ENCODE measurements at places on chromosomes 7 and 10.
A peak's percentile ranks its signal among the peaks of the same experiment; 100 is the strongest.

GRCh38 chr10:49414496-49414895 lies 18.6 kb upstream of the DRGX start:
- DNase-seq: no peak

DNA sequence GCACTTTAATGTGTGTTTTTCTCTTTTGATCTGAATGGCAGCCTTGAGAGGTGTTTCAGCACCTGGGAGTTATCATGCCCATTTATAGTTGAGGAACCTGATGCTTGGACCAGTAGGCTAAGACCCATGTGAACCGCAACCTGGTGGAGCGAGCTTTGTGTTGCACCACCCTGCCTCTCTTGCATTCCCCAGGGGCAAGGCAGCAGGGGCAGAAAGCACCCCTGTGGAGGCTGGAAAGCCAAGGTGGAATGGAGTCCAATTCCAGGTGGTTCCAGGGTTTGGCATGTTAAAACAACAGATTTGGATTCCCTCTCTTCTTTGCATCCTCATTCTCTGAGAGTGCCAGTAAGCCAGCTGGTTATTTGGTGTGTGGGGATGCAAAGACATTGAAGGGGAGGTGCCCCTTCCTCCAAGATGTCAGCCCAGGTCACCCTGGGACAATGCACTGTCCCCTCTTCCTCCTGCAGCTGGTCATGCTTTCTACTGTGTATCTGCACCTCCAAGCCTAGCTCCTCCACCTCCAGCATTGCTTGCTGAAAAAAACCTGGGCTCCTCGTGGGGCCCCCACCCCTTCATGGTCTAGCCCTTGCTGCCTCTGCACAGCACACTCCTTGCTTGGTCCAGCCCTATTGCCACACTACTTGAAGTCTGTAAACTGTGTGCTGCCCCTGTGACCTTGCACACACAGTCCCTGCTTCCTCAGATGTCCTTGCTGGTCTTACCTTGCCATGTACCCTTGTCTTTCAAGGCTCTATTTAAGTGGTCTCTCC lies 5.6 kb upstream of the CDH23 start:
- DNase-seq: no peak

- DNase-seq: peak; percentile 70
Observed at GRCh38 chr10:18140149-18140956, at the start of gene CACNB2. Gene CACNB2, plus strand, starts transcription at chr10:18140424.

GRCh38 chr10:82282782-82283456 lies 407.9 kb downstream of the NRG3 start:
- DNase-seq: no peak

DNA sequence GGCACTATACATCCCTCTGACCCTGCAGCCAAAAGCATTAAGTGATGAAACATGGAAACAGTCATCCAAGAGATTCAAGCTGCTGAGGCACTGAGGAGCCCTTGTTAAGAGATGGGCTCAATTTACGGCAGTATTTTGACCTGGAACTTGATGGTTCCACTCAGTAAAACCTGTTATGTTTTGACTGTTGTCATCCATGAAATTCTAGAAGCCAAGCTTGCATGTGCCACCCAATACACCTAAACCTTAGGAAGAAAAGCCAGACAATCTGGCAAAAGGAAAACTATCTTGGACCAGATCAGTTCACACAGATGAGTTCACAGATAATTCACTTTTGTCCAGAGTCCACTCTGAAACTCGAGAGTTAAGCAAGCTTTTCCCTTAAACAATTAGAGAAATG lies 53.2 kb downstream of the ICA1 start:
- no peak for DNase-seq

- no peak for DNase-seq
Observed at GRCh38 chr10:70905071-70906021, 17.0 kb upstream of the PCBD1 start.

GRCh38 chr7:37751096-37751495 lies 67.5 kb downstream of the GPR141 start:
- DNase-seq: no peak

DNA sequence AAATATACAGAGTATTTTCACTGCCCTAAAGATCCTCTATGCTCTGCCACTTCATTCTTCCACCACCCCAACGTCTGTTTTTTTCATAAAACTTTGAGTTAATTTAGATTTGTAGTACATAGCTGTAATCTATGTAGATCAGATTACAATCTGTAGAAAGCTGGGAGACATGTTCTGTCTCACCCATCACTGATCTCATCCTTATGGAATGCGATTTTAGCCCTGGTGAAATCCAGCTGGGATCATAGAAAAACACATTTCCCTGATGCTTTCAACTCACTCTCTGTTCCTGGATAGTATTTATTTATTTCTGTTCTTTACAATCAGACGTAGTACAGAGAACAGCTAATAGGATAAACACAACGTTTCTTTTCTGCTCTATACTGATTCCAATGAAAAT lies 521.0 kb downstream of the KIF20B start:
- DNase-seq: no peak

- DNase-seq: no peak
Observed at GRCh38 chr10:11243425-11244222, 226.0 kb downstream of the CELF2 start.

- no peak for DNase-seq
Observed at GRCh38 chr10:119821182-119821581, 51.5 kb downstream of the MCMBP start.

GRCh38 chr10:44046605-44047004 lies 338.3 kb downstream of the CXCL12 start:
- no peak for DNase-seq

GRCh38 chr10:121774404-121774803 lies 153.4 kb downstream of the ATE1 start:
- no peak for DNase-seq

GRCh38 chr7:143384148-143384547 lies 3.0 kb downstream of the ZYX start:
- no peak for DNase-seq

DNA sequence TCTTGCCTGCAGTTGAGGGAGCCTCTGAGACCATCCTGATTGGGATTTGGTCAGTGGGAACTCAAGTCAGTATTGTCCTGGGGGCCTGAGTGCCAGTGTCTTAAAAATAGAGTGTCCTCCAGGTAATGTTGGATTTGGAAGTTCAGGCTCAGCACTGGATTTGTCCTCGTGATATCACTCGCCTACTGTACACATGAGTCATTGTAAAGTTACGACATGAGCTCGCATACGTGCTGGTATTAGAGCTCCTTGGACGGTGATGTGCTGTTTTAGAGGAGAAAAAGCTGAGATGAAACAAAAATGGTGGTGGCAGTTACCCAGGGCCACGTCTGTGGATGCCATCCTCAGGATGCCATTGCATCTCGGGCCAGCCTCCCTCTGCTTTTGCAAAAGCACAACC lies 78.2 kb downstream of the MGMT start:
- DNase-seq: no peak

- no peak for DNase-seq
Observed at GRCh38 chr7:5477723-5478531, 54.3 kb upstream of the TNRC18 start.

- DNase-seq: no peak
Observed at GRCh38 chr7:80225361-80225760, 90.7 kb downstream of the GNAI1 start.

- DNase-seq: no peak
Observed at GRCh38 chr10:24299578-24300260, 90.8 kb downstream of the KIAA1217 start.

DNA sequence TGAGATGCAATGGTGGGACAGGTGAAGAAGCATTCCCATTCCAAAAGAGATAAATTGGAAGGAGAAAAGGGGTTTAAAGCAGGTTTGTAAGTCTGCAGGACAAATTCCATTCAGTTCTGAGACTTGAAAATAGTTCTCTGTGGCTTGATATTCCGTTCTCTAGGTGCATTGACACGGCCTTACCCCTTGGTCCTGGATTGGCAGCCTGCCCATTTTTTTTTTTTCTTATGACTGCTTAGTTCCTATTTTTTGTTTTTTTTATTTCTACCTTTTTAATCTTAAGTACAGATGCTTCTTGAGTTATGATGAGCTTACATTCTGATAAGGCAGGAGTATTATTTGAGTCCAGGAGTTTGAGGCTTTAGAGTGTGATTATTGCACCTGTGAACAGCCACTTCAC lies 70.6 kb downstream of the MLLT10 start:
- DNase-seq: no peak

- no peak for DNase-seq
Observed at GRCh38 chr7:114466917-114467316, 52.3 kb downstream of the FOXP2 start.

DNA sequence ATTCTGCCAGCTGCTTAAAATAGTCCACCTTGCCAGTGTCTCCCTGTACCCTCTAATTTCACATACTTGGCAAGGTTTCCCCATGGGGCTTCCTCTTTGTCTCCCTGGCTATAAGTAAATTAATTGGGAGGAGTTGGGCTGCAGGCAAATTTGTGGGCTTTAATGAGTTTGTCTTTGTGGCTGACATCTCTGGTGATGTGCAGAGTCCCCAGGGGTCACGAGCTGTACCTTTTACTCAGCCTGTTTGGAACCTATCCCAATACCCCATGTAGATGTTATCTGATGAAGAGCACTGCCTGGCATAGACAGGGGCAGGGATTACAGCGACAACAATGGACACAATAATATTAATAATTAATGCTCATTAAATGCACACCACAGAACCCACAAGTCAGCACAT lies 132.5 kb downstream of the SLIT1 start:
- DNase-seq: no peak

GRCh38 chr7:121204537-121204936 lies 124.3 kb upstream of the WNT16 start:
- no peak for DNase-seq

DNA sequence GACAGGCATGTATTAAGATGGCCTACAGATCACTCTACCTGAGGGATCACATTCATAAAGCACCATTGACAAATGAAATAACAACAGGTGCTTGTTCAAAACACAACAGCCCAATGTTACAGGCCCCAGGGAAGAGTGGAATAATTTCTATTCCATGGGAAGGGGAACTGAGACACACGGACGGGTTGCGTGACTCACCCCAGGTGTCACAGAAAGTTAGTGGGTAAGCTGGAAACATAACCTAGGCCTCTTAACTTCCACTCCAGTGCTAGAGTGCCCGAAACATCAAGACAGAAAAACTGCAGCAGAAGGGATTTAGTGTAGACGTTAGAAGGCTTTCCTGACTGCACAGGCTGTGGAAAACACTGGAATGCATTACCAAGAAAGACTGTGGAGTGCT lies 48.3 kb downstream of the SLC37A3 start:
- DNase-seq: no peak

DNA sequence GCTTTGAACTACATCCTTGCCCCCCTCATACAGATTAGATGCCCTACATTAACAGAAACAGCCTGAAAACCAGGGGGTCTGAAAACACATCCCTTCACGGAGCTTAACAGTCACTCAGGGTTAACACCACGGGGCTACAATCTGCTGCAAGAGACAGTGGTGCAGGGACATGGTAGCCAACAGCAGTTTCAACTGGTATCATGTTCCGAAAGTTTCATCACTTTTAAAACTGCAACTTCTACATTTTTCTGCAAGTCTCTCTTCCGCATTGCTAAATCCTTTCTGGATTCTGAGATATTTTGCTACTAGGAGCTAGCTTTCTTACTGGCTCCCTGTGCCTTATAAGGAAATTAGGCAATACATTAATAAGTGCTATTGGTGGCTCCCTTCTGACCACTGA lies 92.6 kb downstream of the JAZF1 start:
- no peak for DNase-seq

- no peak for DNase-seq
Observed at GRCh38 chr10:28778524-28778923, 101.2 kb downstream of the BAMBI start.
